Muscle of leg (tissue), 16 donors: ENCODE measurements at places on chromosomes 7 and 10. TPM values are rescaled to one million over a fixed set of nuclear protein-coding genes. Genes with fewer than 3 reads are reported as not detected.

The PALD1 gene
- 15.9 TPM for total RNA-seq

The GHRHR gene
- 1.3 TPM for total RNA-seq

The ZNF425 gene
- total RNA-seq = 3.4 TPM

The YWHAG gene
- 35.9 TPM for total RNA-seq

The GIMAP8 gene
- 4.9 TPM for total RNA-seq

The GNA12 gene
- 6.6 TPM for total RNA-seq

GRCh38 chr7:37037286-37037685 is 313.0 kb upstream of the AOAH start:
- DNase-seq = no peak

DNA sequence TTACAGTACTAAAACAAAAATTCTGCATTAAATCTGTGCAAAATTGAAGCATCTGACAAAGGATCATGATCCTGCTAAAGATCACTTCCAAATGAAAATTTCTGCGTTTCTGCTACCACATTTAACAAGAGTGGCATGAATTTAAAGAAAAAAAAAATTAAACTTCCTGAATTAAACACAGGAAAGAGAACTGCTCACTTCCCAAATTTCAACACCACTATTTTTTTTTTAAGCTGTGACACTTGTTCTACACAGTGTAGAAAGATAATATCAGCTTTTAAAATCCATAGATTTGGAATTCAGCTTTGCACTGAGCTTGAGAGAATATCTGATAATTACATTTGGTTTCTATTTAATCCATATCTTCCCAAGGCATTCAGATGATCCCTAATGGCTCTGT is 73.6 kb downstream of the EPC1 start:
- peak; percentile 14 for DNase-seq

GRCh38 chr10:69353977-69354635 is 62.6 kb downstream of the TACR2 start:
- DNase-seq = no peak

DNA sequence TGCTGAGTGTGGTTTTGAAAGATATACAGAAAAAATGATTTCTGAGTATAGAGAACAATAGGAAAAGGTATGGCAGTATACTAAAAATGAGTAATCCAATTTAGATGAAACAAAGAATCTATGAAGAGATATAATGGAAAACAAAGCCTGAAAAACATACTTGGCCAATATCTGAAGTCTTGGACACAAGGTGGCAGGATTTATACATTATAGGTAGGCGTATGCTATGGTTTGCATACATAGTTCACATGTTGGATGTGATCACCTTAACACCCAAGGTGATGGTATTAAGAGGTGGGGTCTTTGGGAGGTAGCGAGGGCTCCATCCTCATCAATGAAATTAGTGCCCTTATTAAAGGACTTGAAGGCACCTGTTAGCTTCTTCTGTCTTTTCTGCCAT is 34.5 kb upstream of the BPGM start:
- DNase-seq = no peak

DNA sequence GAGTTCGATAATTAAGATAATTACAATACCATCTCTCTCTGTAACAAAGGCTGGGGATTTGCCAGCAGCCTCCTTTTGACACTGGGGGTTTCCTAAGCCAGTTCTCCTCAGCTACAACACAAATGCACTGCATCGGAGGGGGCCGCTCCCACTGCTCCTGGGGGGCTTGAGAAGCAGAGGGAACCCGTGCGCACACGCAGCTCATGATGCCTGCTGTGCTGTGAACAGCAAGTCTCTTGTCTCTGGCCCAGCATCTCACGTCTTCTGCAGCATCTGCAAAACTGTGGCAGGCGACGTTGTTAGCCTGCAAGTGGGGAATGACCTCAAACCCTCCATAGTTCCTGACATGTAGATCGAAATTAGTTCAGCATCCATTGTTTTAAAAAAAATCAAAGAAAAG is 5.5 kb downstream of the VIPR2 start:
- no peak for DNase-seq

DNA sequence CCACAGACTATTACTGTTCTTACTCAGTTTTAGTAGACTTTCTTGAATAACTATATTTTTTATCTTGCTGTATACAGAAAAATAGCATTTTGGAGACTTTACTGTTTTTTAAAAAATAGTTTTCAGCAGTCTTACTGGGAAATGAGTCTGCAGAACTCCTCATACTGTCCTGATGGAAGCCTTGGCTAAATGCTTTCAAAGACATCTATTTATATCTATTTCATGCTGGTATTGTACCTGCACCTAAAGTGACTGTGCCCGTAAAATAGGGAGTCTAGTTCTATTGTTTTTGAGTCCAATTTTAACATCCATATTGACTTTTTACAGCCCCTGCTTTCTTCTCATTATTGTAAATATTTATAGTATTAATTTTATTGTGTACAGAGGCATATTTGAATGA is 288.6 kb upstream of the CDC14C start:
- no peak for DNase-seq

GRCh38 chr10:91787258-91787657 is 11.0 kb upstream of the TNKS2 start:
- no peak for DNase-seq

- DNase-seq = no peak
Measured at GRCh38 chr7:139049936-139050335, 14.1 kb upstream of the ZC3HAV1L start.

DNA sequence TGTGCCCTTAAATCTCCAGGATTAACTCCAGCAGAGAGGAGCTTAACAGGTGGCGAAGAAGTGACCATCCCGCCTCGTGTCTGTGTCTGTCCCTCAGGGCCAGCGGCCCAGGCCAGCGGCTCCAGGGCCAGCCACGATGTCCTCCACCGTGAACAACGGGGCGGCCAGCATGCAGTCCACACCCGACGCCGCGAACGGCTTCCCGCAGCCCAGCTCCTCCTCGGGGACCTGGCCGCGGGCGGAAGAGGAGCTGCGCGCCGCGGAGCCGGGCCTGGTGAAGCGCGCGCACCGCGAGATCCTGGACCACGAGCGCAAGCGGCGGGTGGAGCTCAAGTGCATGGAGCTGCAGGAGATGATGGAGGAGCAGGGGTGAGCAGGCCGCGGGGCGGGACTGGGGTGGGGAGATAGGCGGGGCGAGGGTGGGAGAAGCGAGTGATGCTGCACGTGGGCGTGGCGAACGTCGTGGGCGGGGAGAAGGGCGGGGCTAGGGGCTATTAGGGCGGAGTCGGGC is 33.3 kb downstream of the SRRM3 start:
- DNase-seq = peak; percentile 55

DNA sequence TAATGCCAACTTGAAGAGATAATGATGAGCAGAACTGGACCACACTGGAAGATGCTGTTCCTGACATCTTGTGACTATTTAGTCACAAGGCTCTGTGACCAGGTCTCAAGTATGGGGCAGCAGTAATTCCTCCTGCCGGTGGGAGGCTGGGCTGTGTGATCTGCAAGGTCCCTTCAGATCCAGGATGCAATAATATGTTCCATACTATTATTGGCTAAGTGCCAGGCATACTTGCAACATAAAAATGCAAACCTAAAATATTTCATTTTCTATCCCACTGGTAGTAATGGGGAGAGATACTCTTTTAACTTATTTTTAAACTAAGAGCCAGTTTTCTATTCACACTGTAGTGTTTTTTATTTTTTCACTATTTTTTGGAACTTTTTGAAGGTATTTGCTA is 171.5 kb downstream of the CYP26A1 start:
- DNase-seq = peak; percentile 31

DNA sequence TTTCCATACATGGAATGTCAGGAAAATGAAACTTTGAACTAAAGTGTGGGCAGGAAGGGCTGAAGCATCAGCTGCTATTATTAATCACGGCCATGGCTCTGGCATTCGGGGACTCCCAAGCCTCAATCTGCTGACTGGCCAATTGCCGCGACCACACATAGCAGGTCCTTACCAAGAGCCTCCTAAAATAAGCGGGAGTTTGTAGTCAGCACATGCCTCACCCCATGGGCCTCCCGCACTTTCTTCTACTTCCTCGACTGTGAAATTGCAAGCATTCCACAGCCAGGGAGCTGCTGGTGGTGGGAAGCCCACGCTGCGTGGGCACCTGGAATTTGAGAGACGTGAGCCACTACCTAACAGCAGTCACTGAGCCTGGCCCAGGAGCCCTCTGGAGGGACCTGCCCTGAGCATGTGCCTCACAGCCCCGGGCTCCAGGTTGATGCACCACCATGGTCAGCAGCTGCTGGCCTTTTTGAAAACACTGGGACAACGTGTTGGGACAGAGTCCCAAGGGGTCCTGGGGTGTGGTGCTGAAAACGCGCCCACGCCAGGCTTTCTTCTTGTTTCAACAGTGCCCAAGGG is 211.4 kb downstream of the TNS3 start:
- DNase-seq = no peak

- DNase-seq = no peak
Measured at GRCh38 chr10:1451362-1451888, 285.9 kb downstream of the ADARB2 start.

- no peak for DNase-seq
Measured at GRCh38 chr10:88163572-88163971, 300.1 kb downstream of the PTEN start.

DNA sequence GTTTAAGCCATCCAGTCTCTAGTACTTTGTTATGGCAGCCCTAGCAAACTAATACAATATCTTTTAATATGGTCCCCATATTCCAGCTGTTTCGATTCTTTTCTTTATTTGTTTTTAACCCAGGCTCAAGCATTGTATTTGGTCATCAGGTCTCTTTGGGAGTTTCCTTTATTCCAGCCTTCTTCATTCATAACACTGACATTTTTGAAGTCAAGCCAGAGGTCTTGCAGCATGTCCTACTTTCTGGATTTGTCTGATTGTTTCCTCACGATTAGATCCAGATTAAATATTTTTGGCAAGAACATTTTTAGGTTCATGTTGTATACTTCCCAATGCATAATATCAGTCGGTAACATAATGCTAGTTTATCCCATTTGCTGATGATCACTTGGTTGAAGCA is 11.8 kb downstream of the SLC25A13 start:
- peak; percentile 84 for DNase-seq

DNA sequence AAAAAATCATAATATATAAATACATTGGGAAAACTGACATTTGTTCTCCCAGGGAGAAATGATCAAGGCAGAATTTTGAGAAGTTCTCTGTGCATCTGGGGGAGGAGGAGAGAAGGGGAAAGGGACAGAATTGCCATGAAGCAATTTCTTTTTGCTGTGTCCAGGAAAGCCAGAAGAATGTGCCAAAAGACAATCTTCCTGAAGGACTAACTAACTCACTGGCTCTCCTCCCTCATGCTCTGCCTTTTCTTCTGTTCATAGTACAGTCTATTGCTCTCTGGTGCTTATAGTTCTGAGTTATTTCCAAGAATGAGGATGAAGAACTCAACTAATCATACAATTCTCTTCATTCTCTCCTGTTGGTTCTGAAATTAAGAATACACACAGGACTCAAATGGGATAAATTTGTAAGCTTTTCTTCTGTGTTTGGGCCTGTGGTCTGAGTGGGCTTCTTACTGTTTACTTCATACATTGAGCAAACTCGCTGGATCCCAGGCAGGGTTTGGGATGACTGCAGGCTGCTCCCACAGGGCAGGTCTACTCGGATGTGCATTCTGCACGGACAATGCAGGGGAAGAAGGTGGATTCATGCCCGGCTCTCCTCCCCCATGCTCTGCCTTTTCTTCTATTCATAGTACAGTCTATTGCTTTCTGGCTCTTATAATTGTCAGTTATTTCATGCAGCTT is 22.2 kb upstream of the FAM171A1 start:
- DNase-seq = peak; percentile 94

- no peak for DNase-seq
Measured at GRCh38 chr7:151894111-151895007, 17.4 kb upstream of the PRKAG2 start.

- peak; percentile 64 for DNase-seq
Measured at GRCh38 chr7:116356979-116357378, 142.6 kb upstream of the CAV2 start.

GRCh38 chr7:96169439-96169838 is 152.5 kb downstream of the SLC25A13 start:
- DNase-seq = no peak

- DNase-seq = no peak
Measured at GRCh38 chr7:44881066-44881600, 4.2 kb downstream of the PURB start.

DNA sequence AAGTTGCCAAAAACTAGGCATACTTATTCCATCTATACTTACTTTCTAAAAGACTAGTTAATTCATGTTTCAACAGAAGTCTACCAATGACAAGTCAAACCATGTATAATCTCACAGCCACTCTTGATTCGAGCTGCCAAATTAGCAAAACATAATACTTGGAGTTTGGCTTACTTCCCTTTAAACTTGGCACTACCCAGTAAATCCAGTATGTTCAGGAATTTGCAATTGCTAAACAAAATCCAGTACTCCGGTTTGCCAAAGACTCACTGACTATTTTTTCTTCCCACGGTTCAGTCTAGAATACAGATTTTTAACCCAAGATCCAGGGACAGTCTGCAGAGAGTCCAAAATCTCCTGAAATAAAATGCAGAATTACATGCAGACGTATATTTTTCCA is 4.6 kb downstream of the OAT start:
- peak; percentile 59 for DNase-seq

DNA sequence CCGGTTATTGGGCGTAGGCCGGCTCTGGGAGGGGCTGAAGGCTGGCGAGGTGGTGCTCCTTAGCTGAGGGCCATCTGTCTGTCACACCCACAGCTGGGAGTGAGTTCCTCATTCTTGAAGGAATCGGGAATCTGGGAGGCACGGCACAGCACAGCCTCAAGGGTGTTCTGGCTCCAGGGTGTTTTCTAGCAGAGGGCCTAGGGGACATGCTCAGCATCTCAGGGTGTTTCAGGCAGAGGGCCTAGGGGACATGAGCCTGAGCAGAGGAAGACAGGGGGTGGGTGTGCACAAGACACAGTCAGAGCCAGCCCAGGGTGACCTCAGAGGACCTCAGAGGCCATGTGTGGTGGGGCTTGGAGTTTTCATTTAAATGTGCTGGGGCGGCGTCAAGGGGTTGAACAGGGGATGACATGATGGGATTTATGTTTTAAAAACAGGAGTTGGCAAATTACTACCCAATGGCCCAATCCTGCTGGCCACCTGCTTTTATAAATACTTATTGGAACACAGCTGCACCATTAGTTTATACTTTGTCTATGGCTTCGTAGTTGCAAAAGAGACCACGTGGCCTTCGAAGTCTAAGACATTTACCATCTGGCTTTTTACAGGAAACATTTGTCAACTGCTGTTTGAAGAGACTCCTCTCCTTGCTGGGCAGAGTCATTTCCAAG is 121.6 kb downstream of the PRKAG2 start:
- peak; percentile 57 for DNase-seq

DNA sequence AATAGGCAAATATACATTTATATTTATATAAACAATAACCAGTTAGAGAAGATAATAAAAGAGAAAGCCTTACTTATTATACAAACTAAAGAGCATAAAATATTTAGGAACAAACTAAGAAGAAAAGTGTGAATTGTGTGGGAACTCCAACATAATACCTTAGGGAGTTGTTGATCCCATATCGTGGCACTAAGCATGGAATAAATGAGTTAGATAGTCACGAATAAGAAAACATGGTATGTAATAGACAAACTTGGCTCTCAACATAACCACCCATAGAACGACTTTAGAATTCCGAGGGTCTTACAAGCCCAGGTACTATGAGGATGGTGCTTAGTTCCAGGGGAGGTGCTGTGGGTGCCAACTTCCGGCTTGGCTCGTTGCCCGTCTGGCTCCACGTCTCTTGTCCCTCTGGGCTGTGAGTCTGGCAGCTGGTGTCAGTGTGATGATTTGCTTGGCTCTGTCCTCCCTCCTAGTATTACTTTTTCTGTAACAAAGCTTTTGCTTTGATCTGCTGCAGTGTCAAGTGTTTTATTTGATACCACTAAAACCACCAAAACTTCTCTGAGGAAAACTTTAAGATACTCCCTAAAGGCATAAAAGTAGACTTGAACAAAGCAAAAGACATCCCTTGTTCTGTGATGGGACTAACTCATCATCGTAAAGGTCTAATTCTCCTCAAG is 9.5 kb upstream of the RBM20 start:
- peak; percentile 48 for DNase-seq
